Germinal center (tissue), 1 donor: ENCODE measurements at places on chromosomes 7 and 10.

DNA sequence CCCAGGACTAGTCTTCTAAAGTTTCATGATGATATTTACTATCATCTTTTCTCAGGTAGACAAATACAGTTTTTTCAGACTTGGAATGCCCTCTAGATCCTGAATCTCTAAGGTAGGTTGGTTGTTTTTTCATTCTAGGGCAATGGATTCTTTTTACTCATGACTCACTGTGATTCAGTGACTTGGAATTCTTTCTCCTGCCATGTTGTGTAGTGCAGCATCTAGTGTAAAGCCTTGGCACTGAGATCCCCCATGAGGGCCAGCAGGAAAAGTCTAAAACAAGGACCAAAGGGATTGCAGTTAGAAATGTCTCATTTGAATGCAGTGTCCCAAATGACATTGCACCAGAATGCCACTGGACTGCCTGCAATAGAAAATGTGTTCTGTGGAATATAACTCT, 430.4 kb downstream of the NEBL start:
- no peak for DNase-seq

DNA sequence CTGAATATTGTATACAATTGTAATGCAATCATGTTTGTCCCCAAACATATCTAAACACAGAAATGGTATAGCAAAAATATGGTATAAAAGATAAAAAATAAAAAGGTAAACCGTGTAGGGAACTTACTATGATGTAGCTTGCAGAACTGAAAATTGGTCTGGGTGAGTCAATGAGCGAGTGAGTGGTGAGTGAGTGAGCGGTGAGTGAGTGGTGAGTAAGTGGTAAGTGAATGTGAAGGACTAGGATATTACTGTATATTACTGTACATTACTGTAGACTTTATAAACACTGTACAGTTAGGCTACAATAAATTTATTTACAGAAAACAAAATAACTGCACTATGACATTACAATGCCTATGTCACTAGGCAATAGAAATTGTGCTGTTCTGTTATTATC, 1163.2 kb upstream of the SORCS1 start:
- DNase-seq, result no peak

DNA sequence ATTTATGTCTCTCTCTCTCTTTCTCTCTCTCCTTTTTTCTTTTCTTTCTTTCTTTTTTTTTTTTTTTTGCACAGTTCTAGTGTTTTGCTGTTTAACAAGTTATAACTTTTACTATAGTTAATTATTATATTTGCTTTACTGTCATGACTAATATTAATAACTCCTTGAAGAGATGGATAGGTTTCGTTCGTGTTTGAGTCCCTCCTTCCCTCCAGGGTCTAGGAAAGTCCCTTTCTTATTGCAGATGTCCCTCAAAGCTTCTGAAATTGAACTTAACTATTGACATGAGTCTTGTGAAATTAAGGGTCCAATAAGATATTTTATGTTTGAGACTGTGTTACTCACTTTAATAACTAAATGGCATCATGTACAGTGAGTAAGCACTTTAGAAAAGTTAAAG, 131.4 kb downstream of the PLXDC2 start:
- no peak for DNase-seq

DNA sequence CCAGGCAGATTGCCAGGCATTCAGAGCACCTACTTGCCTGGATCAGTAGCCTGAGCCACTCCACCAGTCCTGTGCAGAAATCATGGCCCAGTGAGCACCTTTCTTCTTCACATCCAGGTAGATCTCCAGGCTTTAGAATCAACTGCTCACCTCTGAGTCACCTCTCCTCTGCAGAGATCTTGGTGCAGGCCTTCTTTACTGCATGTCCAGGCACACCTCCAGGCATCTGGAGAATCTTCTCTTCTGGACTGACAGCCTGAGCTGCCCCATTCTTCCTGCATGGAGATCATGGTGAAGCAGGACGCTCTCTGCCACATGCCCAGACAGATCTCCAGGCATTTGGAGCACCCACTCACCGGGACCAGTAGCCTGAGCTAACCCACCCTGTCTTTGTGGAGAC, 894.5 kb upstream of the MBL2 start:
- no peak for DNase-seq

- no peak for DNase-seq
Measured at GRCh38 chr10:91901784-91902677, 7.3 kb downstream of the FGFBP3 start.
